ENCODE measurements at places on chromosomes 3 and 15.

- DNase-seq: no peak
Observed at GRCh38 chr3:31613654-31614053, 80.9 kb downstream of the STT3B start.

DNA sequence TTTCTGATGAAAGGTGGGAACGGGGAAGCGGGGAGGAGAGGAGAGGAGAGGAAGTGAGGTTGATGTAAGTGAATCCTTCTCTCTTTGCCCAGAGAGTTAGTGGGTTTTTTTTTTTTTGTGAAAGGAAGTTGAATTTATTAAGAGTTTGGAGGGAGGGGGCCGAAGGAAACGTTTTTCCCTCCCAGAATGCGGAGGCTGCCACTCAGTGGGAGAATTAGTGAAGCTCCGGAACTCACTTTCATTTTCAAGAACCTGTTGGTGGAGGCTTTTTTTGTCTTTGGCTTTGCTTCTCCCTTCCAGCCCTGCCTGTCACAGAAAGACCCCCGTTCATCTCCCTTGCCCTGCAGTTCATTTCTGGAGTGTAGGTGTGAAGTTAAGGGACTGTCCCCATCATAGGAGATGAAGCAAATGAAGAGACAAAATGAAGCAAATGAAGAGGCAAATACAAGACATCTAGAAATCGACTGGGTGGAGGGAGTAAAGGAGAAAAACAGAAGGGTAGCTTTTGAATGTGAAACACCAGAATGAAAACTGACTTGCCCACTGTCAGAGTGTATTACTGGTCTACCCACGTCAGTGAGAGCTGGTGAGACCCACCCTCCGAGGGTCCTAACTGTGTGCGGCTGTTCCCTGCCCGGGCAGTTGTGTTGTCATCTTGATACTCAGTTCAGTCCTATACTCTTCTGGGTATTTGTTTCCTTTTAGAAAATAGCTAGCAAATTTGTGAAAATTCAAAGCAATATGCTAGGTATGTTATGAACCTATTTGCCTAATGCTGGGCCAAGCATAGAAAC lies 91.5 kb downstream of the ITPR1 start:
- DNase-seq: no peak

- no peak for DNase-seq
Observed at GRCh38 chr3:18645619-18646018, 220.5 kb upstream of the SATB1 start.

DNA sequence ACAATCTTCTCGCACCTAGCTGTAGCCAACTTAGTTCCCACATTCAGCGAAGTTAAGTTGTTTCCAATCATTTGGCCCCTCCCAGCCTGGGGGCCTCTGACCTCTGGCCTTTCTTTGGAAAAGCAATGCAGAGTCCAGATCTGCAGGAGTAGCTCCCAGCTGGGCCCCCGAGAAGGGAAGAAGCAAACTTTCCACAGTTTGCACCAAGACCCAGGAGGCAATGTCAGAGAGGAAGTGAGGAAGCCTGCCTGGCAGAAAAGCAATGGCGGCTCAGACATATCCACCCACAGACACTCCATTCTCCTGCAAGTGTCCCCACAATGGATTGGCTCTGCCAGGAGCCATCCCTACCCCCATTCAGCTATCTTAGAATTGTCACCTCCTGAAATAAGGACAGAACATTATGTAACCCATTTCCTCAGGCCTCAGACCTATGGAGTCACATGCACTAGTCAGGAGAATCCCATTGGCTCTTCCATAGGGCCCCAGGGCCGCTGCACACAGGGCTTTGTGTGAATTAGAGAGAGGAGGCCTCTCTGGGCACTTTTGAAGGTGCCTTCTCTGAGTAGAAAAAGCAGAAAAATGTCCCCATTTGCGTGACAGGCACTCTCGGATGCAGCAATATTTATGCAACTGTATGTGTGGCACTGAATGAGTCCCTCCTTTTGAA lies 3.0 kb upstream of the BUB1B start:
- DNase-seq: no peak

DNA sequence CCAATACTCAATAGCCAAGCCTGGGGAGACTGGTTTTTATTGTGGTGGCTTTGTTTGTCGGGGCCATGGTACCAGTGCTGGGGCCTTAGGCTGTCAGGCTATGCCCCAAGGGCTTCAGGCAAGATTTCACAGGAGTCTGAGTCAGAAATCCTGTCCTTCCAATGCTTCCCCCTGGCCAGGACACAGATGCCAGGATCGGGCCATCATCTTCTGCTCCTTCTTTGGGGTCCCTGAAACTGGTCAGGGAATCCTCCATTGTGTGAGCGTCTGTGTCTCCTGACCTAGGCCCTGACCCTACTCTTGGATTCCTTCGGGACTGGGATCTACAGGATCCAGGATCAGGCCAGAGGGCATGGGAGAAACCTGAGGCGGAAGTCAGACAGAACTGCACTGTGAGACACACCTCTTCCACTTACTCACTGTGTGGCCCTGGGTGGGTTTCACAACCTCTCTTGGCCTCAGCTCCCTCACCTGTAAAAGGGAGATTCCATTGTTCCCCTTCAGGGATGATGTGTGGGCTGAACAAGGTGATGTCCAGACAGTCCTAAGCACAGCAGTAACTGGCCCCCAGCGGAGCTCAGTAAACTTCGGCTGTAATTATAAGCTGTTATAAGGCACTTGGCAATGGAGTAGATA lies 292.7 kb downstream of the UACA start:
- no peak for DNase-seq

- no peak for DNase-seq
Observed at GRCh38 chr3:3842356-3842755, 43.1 kb downstream of the LRRN1 start.

- DNase-seq: no peak
Observed at GRCh38 chr3:58063022-58063815, 55.0 kb downstream of the FLNB start.

DNA sequence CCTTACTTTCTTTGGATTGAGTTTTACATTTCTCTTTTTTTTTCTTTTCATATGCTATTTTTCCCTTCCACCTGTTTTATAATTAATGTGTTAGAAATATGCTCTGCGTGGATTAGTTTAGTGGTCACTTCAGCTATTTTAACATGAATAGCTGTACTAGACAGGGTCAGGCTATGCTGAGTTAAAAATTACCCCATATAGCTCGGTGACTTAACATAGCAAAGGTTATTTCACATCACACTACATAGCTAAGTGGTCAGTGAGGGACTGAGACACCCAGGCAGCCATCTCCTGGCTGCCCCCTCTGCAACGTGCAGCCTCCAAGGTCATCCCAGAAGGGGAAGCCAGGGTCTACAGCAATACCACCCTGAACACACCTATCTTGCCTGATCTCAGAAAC lies 46.9 kb upstream of the KIF23 start:
- no peak for DNase-seq

DNA sequence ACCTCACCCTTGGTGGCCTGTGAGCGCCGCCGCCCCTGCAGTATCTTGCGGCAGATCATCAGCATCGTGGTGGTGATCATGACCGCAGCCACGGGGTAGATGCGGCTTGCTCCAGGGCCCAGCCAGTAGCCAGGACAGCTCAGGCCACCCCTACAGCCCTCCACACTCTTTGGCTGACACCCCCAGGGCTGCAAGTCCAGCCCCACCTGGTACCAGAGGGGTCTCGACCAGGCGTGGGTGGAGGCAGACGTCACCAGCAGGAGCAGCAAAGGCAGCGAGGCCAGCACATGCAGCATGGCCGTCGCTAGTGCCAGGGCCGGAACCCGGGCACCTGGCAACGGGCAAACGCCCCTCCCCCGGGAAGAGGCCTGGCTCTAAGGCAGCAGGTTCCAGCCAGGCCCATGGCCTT lies at the start of gene TMEM89:
Gene TMEM89, minus strand, starts transcription at position 309 of the 409 bp plus-strand sequence. Its CDS starts 13 bp downstream, at position 296.
- DNase-seq: no peak

- DNase-seq: no peak
Observed at GRCh38 chr3:112627419-112627818, 13.5 kb downstream of the CCDC80 start.

GRCh38 chr3:123653221-123653682 lies 68.4 kb upstream of the HACD2 start:
- no peak for DNase-seq

DNA sequence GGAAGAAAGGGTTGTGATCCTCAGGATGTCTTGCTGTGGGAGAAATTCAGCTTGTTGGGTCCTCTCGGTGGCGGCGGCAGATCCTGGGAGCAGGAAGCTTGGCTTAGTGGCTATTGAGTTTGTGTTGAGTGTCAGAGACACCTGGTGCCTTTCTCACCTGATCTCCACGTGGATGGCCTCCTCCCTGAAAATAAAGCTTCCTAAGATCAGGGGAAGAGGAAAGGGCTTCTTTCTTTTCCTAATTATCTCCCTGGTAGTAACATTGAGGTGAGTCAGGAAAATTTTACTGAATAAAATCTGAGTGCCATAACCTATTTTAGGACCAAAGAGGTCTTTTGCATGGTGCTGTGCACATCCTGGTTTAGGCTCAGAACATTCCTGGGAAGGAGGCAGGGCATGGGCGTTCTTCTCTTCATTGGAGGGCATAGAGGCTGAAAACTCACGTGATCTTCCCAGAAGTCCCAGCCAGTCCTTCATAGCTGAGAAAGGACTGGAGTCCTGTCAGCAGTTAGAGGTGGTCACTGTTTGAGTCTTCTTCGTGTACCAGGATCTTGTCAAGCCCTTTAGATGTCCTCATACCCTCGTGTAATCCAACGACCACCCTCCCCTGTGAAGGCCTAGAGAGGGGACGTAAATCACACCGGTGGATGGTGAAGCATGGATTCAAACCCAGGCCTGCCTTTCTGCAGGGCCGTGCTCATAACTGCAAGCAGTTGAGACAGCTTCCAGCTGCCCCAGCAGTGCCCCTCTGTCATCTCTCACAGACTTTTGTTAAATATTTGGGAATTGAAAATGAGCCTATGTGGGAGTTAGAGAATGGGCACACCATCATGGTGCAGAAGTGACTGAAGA lies 1.1 kb downstream of the CMTM8 start:
- no peak for DNase-seq

- no peak for DNase-seq
Observed at GRCh38 chr3:98058244-98058960, 23.3 kb upstream of the GABRR3 start.

DNA sequence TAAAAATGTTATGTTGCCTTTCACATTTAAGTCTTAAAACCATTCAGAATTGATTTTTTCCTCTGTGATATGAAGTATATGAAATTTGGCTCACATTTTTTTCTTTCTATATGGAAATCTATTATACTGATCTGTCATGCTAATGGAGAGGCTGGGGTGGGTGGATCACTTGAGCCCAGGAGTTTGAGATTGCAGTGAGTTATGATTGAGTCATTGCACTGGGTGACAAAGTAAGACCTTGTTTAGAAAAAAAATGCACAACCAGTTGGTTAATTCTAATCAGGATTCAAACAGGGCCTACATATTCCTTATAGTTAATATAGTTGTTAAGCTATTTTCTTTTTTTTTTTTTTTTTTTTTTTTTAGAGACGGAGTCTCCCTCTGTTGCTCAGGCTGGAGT lies 230.5 kb downstream of the MFSD1 start:
- DNase-seq: no peak

DNA sequence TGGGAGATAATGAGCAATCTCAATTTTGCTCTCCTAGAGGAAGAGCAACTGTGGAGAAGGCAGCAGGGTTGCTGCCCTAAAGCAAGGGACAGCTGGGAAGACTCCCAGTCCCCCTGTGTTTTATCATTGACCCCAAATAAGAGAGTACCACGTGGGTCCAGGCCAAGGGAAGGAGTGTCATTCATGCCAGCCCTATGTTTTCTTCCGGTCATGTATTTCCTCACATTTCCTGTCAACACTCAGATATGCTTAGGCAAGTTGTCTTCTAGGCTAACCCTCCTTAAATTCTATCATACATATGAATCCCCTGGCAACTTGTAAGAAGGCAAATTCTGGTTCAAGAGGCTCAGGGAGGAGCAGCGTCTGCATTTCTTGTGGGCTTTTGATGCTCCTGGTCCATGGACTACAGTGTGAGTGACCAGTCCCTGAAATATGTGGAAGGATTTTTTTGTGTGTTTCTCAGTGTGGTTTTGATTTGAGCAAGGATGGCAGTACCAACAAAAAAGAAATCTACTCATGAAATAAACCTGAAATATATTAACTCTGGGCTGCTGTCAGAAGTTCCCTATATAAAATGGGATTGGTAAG lies 31.9 kb upstream of the RPP14 start:
- no peak for DNase-seq

- no peak for DNase-seq
Observed at GRCh38 chr3:50612234-50612882, 784 bp upstream of the CISH start.

- DNase-seq: no peak
Observed at GRCh38 chr3:122301063-122301462, 24.0 kb upstream of the CSTA start.

GRCh38 chr3:129619726-129620162 lies 13.3 kb upstream of the PLXND1 start:
- no peak for DNase-seq

DNA sequence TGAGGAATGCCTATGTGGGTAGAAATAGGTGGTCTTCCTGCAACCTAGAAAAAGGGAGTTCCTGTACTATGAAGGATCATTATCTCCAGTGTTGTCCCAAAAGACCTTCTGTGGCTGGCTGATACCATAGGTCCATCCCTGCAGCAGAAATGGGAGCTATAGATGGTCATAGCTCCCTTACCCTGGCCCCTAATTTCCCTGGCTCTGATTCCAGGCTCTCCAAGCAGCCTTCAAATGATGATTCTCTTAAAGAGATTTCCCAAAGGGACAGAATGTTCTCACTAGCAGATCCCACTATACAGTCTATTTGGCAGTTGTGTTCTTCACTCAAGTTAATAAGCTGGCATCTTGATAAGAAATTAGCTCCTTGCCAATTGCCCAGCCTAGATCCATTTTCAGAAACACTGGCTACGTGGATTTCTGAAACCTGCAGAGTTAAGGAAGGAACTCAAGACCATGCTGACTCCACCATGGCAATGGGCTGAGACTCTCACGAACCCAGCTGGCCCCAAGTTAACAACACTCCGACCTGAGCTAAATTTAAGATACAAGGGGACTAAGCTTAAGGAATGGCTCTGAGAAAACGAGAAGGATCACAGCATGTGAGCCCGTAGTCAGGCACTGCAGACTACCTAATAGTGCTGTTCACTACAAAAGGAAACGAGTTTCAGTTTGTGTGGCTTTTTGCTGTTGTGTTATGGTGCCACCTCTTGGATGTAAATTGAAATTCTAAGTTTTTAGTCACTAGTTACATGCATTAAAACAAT lies 11.4 kb downstream of the C15orf40 start:
- DNase-seq: no peak

- DNase-seq: no peak
Observed at GRCh38 chr15:74036271-74037170, 42.0 kb downstream of the PML start.

DNA sequence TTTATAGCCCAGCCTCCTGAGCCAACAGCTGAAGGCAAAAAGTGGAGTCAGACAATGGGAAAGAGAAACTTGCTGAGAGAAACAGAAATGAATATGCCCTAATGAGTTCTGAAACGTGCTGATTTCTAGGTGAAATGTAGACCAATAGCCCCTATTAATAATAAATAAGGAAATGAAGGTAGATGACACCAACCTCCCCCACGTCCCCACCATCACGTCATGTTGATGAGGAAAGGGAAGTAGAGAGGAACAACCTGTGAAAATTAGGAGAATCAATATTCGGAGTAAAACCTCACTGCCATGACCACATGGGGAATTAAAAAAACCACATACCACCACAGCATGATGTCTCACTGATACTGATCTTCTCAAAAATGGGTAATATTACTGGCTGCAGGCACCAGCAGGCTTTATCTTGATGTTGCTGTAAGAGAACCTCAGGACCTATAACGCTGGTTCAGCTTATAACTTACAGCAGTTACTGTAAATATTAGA lies 64.0 kb downstream of the KAT2B start:
- no peak for DNase-seq

- no peak for DNase-seq
Observed at GRCh38 chr3:13525827-13526625, 22.9 kb upstream of the FBLN2 start.

All from type B pancreatic cell (in vitro differentiated cells).